ENCODE measurements at places on chromosomes 2 and 18.
A peak's percentile ranks its signal among the peaks of the same experiment; 100 is the strongest.

DNA sequence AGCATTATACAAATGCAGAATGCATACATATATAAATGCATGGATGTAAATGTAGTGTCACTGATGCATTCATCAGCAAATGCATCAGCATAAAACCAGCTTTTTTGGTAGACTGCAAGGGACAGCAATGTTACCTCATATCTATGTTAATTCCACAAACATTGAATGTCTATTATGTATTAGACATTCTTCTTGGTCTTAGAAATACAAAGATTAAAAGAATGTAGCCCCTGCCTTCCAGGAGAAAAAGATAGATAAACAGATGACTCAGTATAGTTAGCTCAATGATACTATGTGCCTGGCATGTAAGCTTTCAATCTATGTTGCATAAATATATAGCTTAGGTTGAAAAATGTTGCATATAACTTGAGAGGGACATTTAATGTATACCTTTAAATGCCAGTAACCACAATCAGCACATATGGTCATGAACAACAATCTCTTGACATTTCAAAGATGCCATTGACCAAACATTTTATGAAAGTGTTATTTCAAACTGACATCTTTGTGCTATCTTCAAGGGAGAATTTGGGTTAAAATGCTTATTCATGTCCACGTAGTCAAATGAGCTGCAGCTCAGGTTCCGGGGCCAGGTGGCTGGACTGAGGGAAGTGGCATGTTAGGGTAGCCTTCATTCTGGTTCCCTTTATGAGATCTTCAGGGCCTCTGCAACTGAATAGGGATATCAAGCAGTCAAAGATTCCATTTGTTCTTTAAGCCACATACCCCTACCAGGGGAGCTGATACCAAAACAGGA, 45.2 kb upstream of the GCG start:
- DNase-seq: no peak

GRCh38 chr2:227506456-227506855, 34.5 kb downstream of the AGFG1 start:
- DNase-seq: no peak

- no peak for DNase-seq
These were observed 844 bp upstream of the VSNL1 start for GRCh38 chr2:17539611-17540092.

GRCh38 chr18:9466846-9467245, 8.5 kb upstream of the RALBP1 start:
- no peak for DNase-seq

GRCh38 chr18:47260120-47260923, 8.9 kb upstream of the SKOR2 start:
- no peak for DNase-seq

DNA sequence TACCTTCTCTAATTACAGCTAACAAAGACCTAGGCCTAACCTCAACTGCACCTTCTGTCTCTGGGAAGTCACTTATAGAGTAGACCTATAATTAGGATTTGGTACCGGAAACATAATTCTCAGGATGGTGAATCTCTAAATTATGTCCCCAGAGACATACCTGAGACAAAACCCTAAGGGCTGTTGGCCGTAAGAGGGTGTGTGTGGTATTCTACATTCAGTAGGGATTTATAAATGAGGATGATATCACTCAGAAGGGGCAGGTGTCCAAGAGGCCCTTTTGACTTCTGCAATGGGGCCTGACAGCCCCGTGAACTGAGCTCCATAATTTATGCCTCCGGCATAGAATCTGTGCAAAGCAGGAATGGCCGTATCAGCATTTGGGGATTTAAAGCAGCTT, 13.5 kb upstream of the DARS1 start:
- DNase-seq: no peak

DNA sequence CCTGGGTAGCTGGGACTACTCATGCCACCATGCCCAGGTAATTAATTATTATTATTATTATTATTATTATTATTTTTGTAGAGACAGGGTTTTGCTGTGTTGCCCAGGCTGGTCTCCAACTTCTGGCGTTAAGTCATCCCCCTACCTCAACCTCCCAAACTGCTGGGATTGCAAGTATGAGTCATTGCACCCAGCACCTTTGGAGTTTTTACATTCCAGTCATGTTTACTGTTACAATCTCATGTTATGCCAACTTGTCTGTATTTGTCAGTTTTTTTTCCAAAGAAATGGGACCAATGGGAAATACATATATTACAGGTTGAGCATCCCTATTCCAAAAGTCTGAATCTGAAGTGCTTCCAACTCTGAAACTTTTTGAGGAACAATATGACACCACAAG, 903.8 kb downstream of the SLC4A3 start:
- DNase-seq: no peak

GRCh38 chr18:44473394-44474066, 207.2 kb upstream of the SETBP1 start:
- DNase-seq: no peak

DNA sequence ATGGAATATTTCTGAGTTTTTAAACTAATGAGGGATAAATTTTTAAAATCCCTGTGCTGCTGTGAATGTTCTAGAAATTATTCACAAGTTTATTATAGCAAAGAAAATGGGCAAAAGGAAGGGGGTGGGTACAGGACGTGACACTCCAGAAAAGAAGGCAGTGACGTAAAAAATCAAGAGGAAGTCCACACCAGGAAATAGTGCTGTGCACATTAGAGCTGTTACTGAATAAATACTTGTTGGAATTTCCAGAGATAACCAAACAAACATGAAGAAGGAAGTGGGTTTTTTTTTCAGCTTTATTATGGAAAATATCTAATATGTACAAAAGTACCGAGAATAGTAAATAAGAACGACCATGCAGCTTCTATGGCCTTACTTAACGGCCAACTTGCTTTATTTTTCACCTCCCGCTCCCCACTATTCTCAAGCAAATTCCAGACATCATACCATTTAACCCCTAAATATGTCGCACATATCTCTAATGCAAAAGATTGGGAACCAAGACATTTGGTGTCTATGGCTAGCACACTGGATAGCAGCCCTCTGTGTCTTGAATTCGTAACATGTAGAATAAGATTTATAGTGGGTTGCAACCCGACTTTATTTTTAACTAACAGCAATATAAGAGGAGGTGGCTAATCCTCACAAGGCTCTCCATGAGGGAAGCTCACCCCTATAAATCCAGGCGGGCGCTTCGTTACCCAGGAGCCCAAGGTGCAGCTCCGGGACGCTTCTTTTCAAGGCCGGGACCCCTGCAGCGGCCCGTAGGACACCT, 580 bp upstream of the NDUFV2 start:
- DNase-seq: no peak

DNA sequence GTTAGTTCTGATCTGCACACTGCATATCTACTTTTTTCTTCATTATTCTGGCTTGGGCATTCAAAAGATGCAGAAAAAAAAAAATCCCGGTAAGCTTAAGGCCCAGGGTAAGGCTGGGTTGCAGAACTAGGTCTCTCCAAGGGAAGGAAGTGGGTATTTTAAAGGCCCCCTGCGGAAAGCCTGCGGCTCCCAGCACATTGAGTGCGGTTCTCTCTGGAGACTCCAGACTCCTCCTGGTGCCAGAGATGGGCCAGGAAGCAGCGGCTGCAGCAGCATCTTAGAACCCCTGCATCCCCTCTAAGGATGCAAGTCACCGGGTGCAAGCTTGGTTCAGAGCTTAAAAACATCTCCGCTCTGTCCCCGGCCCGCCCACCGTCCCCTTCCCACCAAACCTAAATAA, 49.5 kb downstream of the TGIF1 start:
- no peak for DNase-seq

- DNase-seq: no peak
These were observed 84.7 kb upstream of the ST6GAL2 start for GRCh38 chr2:106970471-106971261.

DNA sequence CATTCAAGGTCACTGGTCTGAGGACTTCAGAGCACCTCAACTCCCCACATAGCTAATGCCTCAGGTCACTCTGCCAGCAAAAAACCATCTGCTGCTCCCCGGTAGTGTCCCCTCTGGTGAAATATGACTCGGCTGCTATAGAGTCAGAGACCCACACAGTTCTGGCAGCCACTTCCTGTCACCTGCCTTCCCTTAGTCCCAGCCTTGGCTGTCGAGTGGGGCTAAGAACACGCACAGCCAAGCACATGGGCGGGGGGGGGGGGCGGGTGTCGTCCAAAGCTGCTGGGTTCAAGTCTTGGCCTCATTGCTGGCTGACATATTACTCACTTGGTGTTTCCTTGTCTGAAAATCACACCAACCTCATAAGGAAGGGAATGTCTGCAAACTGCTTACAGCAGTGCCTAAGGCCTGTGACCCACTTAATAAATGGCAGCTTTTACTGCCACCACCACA, 37.5 kb downstream of the POLR1A start:
- DNase-seq: peak; percentile 12

GRCh38 chr2:218961651-218962570, 2.4 kb downstream of the CDK5R2 start:
- DNase-seq: no peak

GRCh38 chr18:75161256-75162028, 47.5 kb downstream of the PTGR3 start:
- no peak for DNase-seq

GRCh38 chr2:169361706-169362117, 622 bp downstream of the LRP2 start:
- no peak for DNase-seq

DNA sequence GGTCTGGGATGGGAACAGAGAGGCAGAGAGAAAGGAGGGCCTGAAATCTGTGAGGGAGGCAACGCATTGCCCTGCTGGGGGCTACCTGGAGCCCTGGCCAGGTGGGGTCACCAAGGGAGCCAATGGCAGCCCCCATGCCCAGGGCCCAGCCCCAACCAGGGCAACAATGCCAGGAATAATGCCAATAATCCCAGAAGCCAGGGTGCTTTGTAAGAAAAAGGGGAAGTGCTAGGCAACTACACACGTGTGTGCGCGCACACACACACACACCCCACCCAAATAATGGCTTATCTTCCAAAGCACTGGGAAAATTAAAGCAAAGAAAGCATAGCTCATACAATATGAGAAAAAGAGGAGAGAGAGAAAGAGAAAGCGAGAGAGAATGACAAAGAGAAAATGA, 7.0 kb upstream of the CLEC4F start:
- DNase-seq: no peak

DNA sequence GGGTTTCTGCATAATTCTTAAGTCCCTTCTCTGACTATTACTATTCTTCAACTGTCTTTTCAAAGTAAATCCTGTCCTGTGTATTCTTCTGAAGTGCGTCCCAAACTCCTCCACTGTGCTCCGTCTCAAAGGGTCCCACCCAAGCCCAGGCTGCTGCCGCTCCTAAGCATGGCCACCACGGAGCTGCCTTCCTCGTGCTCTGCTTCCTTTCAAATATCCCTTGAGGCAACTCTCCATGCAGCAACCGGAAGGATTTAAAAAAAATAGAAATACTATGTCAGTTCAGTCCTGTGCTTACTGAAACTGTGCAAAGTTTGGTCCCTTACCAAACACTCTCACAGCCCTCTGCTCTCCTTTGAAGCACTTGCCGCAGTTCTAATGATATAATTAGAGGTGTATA, 116.1 kb downstream of the NOL10 start:
- no peak for DNase-seq

DNA sequence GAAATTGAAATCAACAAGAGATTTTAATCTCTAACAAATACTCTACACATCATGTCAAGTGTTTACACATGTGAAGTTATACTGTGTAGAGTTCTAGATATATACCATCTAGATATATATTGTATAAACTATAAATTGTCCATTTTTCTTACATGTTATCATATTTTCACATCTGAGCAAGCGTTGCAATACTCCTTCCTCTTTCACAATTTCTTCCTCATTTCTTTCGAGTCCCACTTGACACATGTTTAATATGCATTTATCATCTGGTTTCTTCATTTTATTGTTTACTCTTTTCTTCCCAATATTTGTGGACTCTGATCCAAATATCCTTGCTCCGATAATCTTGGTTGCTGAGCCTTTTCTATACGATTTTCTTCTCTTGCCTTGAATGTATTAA, 50.2 kb downstream of the UNC80 start:
- no peak for DNase-seq

DNA sequence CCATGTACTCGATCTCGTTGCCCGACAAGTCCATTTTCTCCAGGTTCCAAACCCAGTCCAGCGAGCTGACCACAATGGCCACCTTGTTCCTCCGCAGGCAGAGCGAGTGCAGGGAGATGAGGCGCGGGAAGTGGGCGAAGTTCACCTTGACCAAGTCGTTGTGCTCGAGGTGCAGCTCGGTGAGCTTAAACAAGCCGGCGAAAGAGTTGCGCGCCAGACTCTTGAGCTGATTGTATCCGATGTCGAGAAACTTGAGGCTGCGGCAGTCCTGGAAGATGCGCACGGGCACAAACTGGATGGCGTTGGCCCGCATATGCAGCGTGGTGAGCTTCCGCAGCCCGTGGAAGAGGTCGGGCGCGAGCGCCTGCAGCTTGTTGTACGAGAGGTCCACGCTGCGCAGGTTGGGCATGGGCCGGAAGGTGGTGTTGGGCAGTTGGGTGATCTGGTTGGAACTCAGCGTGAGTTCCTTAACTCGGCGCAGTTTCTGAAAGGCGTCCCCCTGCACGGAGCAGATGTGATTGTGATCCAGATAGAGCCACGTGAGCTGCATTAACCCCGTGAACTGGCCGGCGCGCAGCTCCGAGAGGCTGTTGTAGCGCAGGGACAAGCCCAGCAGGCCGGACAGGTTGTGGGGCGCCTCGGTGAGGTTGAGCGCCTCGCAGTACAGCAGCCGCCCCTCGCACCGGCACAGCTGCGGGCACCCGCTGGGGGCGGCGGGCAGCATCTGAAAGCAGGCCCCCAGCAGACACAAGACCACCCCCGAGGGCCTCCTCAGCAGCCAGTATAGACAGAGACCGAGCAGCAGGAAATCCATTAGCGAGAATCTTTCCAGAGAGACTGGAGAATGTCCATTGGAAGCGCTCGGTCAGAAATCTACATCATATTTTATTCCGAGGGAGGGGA, 1.3 kb downstream of the LRRTM1 start:
- DNase-seq: no peak

- DNase-seq: no peak
These were observed 39.3 kb downstream of the ZAP70 start for GRCh38 chr2:97752342-97753334.

GRCh38 chr2:46002507-46002883, 294.7 kb upstream of the EPAS1 start:
- no peak for DNase-seq

GRCh38 chr18:38421872-38422615, 856.4 kb upstream of the CELF4 start:
- DNase-seq: no peak
